ENCODE measurements at places on chromosomes 11 and 22.

DNA sequence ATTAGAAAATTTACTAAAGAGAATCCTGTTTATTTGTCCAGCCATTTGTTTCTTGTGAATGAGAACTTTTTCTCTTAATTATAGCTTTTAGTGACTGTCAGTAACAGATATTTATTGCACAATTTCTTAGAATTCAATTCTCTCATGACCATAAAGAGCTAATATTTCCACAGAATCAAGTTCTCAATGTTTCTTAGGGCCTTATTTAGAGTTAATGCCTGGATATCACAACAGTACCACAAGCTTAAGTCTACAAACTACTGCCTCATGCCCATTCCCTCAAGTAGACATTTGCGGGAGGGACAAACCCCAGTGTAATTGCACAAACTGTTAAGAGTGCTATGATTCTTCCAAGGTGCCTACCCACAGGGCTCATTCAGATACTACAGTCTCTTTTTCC is 199.7 kb upstream of the POU2AF2 start:
- DNase-seq = no peak

GRCh38 chr11:61887839-61888494 is 3.4 kb downstream of the FADS3 start:
- DNase-seq = no peak

DNA sequence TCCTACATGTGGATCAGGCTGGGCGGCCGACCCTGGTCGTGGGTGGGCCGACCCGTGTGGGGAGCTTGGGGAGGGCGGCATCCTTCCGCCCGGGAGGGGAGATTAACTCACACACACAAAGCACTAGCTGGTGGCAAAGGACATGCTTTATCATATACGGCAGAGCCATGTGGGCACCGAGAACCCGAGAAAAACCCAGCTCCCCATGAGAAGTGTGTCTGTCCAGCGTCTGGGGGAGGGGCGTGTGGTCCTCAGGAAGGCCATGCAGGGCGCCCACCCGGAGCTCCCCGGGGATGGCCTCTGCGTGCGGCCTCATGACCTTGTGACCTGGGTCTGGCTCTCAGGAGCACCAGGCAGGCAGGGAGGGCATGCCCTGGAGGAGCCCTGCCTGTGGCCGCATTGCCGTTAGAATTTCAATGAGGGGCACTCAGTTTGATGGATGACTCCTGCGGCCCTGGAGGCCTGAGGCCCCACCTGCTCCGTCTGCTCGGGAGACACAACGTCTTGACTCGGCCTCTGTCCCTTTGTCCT is 39.4 kb upstream of the TOLLIP start:
- no peak for DNase-seq

- no peak for DNase-seq
Observed at GRCh38 chr22:20267441-20268278, 458 bp downstream of the RTN4R start.

DNA sequence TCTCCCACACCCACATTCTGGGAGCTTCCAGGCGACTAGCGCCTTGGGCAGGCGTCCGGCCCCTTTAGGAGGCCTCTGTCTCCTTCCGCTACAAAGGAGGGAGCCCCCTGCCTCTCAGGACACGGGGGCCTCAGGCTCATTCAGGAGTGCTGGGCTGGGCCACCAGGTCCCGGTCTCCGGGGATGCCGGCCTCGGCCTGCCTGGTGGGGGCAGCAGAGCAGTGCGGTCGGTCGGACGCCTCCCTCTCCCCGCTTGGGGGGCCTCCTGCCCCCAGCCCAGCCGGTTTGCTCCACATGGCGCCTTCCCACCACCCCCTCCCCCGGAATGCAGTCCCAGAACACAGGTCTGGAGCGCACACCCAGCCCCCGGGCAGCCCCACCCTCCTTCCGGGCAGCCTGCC is 21.9 kb downstream of the MRPL23 start:
- no peak for DNase-seq

GRCh38 chr22:40666151-40666848 is 13.0 kb upstream of the MCHR1 start:
- DNase-seq = no peak

DNA sequence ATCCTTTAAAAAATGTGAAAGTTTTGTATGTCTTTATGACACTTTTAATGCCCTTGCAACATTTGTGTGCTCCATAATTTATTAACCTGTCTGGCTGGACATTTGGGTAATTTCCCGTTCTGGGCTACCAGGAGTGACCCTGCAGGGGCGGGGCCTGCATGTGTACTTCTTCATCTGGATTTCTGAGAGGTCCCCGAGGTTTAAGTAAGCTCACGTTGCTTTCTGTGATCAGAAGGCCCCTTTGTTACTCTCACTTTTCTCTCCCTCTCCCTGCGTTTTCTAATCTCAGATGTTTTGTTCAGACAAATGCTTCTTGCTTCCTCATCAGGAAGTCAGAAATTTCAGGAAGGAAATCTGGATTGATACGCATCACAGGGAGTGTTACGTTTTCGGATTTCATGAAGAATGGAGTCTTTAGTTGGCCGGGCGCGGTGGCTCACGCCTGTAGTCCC is 78.9 kb upstream of the CRYBB3 start:
- no peak for DNase-seq

- no peak for DNase-seq
Observed at GRCh38 chr11:124872741-124873140, 7.5 kb downstream of the ROBO3 start.

- no peak for DNase-seq
Observed at GRCh38 chr11:121670805-121671282, 218.1 kb upstream of the SORL1-AS1 start.

GRCh38 chr11:10414659-10415058 is 40.4 kb upstream of the AMPD3 start:
- no peak for DNase-seq

Data from stimulated activated naive CD4-positive, alpha-beta T cell (primary cell).